ENCODE measurements at places on chromosomes 5 and 9. TPM values are rescaled to one million over a fixed set of nuclear protein-coding genes. Genes with fewer than 3 reads are reported as not detected.

GRCh38 chr9:116572095-116572748 is 114.9 kb upstream of the TRIM32 start:
- DNase-seq = no peak

DNA sequence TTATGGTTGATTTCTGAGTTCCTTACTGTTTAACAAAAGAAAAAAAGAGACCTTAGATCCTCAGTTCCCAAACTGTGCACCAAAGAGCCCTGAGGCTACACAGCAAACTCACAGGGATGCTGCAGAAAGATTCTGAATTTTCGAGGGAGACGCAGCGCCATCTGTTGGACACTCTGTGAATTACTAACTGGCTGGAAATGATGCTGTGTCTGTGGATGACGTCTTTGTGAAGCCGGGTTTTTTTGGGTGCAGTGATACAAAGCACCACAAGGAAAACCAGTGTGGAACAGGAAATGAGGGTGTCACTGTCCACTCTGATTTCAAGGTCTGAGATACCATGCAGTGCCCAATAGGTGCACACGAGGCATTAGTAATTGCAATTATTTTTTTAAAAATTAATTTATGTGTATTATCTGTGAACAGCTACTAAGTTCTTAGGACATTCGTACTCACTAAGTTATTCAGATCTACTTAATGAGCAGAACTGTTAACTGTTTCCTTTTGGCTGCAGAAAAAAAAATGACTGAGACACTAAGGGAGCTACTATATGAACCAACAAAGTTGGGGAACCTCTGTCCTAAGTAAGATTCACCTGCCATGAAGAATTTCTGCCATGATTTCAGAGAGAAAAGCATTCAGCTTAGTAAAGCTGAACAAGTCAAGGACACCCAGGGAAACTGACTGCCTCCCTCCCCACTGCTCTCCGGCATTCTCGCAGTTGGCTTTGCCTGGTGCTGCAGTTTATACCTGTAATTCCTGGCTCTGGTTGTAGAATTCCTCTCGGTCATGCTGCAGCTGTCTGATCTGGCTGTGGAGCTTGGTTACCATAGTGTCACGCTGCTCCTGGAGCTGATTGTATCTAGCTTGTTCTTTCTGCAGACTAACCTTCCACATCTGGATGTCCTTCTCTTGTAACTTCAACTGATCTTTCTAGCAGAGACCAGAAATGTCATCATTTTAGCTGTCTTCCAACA is 23.4 kb downstream of the SPACA9 start:
- DNase-seq = peak; percentile 80

Gene INSL4
- total RNA-seq = not detected

GRCh38 chr9:129552064-129552463 is 68.8 kb downstream of the C9orf50 start:
- no peak for DNase-seq

DNA sequence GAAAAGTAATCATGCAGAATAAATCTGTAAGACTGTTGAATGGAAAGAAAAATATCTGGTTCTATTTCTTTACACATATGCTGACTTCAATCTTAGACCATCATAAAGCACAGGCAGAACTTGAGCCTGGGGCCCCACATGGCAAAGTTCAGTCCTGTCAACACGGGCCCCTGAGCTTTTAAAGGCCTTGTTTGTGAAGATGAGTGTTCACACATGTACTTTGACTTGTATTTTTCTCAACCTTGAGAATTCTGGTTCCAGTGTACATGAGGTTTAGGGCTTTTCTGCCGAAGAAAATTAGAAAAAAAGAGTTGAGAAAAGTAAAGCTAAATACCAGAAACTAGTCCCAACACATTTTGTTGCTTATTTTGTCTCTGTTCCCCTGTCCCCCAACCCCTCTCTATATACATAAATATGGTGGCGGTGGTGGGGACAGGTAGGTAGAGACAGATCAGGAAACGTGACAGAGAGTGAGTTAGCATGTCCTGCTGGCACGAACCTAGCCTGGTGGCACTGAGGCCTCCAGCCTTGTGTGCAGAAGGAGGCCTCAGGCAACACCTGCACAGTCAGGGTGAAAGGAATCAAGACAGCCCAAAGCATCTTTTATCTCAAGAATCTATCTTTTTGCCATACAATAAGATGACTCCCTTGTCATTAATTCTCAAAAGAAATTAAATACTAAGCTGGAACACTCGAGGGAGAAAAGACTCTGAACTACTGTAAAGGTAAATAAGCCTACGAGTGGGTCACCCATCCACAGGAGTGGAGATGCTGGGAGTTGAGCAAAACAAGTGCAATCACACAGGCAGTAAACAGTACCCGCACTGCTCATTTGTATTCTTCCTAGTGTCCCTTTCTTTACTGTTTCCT is 22.9 kb downstream of the LIFR start:
- no peak for DNase-seq

Gene CDH6
- not detected for total RNA-seq

GRCh38 chr5:171310819-171311321 is 1.8 kb downstream of the TLX3 start:
- DNase-seq = no peak

Gene TAF11L10
- not detected for total RNA-seq

Gene KCTD16
- total RNA-seq = not detected

GRCh38 chr5:135487037-135487395 is 34.9 kb upstream of the TIFAB start:
- DNase-seq = no peak

Gene TBC1D9B
- total RNA-seq = 71.3 TPM

- no peak for DNase-seq
These were observed 391.1 kb downstream of the TLE4 start for GRCh38 chr9:79962836-79963235.

DNA sequence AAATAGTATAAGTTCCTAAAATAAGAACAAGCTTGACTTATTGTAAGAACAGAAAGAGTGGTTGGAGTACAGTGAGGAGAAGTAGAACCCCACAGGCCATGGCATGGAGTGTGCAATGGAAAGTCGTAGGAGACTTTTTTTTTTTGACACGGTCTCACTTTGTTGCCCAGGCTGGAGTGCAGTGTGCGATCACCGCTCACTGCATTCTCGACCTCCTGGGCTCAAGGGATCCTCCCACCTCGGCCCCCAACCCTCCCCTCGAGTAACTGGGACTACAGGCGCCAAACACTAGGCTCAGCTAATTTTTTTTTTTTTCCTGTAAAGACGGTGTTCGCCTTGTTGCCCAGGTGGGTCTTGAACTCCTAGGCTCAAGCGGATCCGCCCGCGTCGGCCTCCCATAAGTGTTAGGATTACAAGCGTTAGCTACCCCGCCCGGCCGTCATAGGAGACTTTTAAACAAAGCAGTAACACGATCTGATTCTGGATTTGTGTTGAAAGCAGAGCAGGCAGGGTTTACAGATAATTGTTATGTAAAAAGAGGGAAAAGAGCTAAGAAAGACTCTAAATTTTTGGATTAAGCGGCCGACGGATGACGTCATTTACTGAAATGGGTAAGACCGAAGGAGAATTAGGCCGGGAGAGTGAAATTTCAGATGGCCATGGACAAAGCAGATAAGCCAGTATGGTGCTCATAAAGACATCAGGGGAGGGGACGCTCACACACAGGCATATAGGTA is 752 bp downstream of the TSTD2 start:
- peak; percentile 1 for DNase-seq

DNA sequence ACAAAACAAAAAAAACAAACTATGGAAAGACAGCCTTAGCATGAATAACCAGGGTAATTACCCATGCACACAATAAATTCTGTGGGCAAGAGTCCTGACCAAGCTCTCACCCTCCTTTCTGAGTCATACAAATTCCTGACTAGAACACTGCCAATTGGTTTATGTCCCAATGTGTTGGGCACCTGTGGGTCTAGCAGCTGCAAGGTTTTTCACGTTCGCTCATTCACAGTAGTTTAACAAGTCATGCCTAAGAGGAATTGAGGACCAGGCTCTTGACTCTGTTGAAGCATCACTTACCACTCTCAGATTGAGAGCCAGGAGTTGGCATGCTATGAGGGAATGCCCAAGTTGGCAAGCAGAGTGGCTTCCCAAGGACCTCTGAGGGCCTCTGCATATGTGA is 205.5 kb upstream of the SLC24A2 start:
- DNase-seq = no peak

Gene PLEKHG4B
- 0.39 TPM for total RNA-seq

GRCh38 chr9:123871781-123872180 is 58.1 kb downstream of the DENND1A start:
- DNase-seq = no peak

DNA sequence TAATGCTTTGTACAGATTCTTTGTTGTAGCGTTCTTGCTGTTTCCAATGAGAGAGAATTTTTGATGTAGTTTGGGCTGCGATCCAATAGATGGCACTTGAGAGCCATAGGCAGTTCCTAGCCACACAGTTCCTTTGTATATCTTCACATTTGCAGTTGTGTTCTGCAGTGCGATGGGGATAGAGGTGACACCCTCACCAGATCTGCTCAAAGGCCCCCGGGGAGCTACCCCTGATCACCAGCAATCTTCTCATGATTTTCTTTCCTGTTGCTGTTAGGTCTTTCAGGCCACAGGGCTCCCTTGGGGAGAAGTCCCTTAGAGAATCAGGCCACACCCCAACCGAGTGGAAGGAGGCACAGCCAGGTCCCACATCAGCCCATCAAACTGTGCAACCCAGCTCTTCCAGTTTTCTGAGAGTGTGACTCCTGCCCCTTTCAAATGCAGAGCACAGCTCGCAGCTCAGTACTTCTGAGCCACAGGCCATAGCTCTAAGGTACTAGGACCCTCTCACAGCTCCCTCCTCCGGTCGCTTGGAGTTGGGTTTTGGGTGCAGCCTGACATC is 353.7 kb downstream of the SLCO4C1 start:
- no peak for DNase-seq

DNA sequence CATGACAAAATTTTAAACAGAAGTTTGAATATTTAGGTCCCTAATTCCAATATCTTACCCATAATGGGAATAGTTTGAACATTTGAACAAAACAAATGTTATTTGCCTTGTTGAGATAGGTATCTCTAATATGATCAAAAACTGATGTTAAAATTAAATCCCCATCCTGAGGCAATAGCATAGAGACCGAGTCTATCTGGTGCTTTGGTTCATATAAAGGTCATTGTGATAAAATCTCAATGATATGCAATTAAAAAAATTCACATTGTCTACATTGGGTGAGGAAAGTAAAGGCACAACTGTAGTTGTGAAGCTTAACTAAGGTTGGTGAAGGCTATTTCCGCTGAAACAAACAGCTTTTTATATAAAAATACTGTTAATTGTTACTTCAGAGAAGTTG is 318.3 kb downstream of the CAAP1 start:
- no peak for DNase-seq

GRCh38 chr5:164637931-164638521 is 1132.6 kb downstream of the MAT2B start:
- DNase-seq = no peak

DNA sequence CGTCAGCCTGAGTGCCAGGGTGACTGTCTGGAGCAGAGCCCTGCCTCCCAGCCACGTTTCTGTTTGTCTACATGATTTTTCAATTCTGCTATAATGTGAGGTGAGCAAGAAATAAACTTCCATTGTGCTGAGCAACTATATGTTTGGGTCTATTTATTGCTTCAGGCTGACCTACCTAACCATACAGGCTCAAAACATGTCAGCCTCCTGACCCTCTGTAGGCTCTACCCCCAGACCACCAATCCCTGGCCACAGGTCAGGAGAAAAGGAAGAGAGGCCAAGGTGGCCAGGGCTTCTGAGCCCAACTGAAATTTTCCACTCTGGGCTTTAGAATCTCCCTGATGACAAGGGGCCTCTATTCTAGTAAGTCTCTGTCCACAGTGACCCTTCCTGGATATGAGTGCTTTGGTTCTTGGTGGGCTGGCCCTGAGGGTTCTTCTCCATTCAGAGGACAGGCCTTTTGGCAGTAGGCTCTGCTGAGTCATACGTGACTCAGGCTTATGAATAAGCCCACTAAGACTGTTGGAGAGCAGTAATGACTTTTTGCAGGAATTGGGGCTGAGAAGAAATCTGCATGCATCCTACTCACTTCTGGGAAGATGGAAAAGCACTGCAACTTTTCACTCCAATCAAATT is 117.2 kb upstream of the TBCA start:
- DNase-seq = no peak

DNA sequence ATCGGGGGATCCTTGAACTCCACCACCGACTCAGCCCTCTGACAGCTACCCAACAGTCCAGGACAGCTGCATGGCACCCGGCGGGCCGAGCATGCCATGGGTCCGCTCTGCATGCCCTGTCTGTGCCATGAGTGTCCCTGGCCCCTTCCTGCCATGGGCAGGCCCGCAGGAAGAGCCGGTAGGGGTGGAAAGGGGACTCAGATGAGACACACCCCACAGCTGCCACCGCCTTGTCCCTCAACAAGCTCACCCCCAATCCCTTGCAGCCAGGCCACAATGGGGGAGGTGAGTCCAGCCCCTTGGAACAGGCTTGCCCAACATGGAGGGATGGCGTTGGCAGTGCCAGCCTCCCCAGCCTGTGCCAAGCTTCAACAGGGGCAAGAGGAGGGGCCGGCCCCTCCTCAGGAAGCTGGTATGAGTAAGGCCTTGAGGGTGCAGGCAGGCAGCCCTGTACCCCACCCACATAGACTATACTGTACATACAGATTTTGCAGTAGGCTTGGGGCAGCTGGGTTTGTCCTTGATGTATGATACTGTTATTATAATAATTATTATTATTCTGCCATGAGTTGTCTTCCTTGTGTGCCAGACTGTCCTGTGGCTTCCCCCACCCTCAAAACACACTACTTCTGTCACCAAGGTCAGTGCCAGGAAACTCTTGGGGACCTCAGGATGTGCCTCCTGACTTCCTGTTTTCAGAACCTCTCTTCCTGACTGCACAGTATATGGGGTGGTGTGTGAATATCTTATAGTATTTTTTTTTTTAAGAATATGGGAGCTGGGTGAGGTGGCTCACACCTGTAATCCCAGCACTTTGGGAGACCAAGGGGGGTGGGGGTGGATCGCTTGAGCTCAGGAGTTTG is 12.0 kb upstream of the SLC34A1 start:
- DNase-seq = no peak

DNA sequence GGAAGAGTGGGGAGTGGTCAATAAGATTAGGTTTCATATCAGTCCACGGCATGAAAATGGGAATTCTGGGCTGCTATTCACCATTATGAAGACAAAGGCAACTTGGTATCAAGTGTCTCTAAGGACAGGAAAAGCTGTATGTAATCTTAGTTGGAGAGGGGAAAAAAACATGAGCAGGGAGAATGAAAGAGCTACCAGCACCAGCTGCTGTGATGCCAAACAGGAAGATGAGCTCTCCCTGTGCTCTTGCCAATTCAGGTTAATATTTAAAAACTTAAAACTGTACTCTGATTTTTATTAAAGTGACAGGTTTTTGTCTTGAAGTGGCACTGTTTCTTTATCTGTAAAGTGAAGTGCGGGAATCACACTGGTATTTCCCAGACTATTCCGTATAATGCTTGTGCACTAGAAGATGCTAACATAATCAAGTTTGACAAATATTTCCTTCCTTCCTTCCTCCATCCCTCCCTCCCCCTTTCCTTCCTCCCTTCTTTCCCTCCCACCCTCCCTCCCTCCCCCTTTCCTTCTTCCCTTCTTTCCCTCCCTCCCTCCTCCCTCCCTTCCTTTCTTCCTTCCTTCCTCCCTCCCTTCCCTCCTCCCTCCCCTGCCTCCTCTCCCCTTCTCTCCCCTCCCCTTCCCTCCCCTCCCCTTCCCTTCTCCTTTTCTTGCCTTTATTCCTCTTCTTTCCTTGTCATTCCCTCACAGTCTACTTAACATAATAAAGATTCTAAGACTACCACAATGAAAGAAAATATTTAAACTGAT is 1383.0 kb upstream of the C9orf72 start:
- DNase-seq = no peak

Gene FCN1
- 8.5 TPM for total RNA-seq

GRCh38 chr9:120736881-120737280 is 22.6 kb upstream of the MEGF9 start:
- DNase-seq = no peak

Gene TMEFF1
- not detected for total RNA-seq

Gene C5orf34
- 3.3 TPM for total RNA-seq

- peak; percentile 23 for DNase-seq
These were observed 592 bp downstream of the UBAP2 start for GRCh38 chr9:34047864-34048726.

Data from naive thymus-derived CD4-positive, alpha-beta T cell (primary cell).